ENCODE measurements at places on chromosomes 3 and 15.

GRCh38 chr15:43932907-43933306 lies 106.1 kb downstream of the WDR76 start:
- no peak for DNase-seq

GRCh38 chr3:87350367-87351199 lies 74.2 kb upstream of the POU1F1 start:
- DNase-seq, result peak; percentile 19

DNA sequence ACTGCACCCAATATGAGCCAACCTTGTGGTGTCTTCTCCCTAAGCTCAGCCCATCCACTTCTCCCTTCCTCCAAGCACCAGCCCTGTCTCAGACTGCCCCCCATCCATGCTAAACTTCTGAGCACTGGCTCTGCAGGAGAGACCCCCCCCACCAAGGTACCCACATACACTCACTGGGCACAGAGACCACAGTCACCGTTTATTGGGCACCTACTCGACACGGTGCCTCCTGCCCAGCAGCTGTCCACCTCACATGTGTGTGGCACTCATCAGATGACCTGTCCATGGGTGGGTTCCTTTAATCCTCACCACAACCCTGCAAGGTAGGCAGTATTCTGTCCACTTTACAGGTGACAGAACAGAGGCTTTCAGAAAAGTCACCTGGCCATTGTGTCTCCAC lies 22.3 kb upstream of the SFMBT1 start:
- no peak for DNase-seq

GRCh38 chr3:117019082-117019713 lies 309.6 kb downstream of the TUSC7 start:
- peak; percentile 35 for DNase-seq

Measured in fibroblast of skin of left biceps (primary cell).